ENCODE measurements at places on chromosomes 3 and 15. TPM values are rescaled to one million over a fixed set of nuclear protein-coding genes. Genes with fewer than 3 reads are reported as not detected.
A peak's percentile ranks its signal among the peaks of the same experiment; 100 is the strongest.

DNA sequence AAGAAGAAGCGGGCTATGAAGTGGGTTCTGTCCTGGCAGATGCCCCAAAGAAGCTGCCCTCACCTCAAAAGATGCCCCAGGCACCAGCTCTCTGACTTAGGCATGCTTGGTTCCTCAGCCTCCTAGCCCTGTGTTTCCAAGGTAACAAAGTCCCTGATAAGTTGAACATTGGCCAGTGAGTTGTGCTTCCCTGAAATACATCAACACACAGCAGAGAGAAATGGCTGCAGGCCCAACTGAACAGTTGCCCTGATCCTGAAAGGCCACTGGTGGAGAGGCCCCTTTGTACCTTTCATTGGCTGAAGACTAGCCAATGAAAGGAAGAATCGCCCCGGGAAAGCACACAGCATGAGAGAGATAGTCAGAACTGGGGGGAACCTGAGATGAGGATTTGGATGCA is 169.9 kb upstream of the CTNNB1 start:
- DNase-seq: no peak

DNA sequence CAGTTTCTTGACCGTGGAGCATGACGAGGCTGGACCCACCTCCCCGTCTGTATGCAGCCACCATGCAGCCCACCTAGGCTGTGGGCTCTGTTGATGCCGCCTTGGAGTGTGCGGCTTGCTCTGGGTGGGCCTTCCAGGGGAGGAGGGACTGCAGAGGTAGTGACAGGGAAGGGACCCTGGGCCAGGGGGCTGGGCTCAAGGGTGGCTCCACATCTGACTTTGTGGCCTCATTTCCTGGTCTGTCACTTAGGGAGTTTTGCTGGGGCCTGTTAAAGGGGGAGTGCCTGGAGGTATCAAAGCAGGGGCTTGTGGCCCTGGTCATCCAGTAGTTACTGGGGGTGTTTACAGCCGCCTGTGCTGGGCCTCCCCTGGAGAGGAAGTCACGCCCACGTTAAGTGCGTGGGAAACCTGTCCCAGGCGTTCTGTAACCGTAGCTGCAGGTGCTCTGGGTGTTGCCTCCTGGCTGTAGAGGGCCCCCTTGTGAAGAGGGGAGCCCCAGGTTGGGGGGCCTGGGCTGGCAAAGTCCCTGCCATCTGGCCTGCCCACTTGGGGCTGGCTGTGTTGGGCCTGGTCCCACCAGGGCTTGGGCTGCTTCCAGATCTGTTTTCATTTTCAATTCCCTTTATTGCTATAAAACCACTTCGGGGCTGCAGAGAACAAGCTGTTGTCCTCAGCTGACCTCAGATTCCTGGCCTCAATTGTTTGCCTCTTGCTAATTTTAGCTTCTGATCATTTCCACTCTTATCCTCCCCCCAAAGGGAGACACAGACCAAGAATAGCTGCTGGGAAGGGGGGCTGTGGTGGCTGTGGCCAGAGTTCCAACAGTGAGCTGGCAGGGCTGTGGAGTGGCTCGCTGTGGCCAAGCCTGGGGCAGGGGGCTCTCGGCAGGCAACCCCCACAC is 26.5 kb downstream of the KLF13 start:
- no peak for DNase-seq

DNA sequence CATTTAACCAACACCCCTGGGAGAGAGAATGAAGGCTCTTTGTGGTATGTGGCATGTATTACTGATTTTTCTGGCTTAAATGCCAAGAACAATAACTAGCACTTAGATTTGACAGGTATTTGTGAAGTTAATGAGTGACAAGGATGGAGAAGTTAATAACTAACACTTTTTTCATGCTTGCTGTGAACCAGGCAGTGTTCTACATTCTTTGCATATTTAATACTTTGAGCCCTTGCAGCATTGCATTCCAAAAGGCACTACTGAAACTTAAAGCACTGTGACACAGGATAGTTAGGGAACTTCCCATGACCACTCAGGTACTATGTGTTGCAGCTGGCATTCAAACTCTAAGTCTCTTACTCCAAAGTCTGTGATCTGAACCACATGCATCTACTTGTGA is 650.6 kb downstream of the ZPLD1 start:
- peak; percentile 9 for DNase-seq

GRCh38 chr3:175404621-175405020 is 545.5 kb downstream of the NAALADL2 start:
- no peak for DNase-seq

DNA sequence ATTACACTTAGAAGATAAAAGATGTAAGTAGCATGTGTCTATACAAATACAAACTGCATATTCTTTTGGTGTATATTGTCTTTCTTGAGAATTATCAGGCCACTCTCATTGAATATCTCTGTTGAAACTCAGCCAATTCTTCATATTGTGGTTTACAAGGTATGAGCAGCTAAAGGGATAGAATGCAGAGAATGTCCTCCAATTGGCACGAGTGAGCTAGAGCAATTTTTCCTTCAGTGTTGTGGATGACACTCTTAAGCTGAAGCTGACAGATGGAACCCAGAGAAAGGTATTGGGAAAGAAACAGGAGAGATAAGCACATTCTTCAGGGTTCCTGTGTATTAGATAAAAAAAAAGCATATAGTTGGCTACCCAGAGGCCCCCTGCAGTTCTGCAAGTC is 453.1 kb downstream of the EPHA3 start:
- DNase-seq: no peak

DNA sequence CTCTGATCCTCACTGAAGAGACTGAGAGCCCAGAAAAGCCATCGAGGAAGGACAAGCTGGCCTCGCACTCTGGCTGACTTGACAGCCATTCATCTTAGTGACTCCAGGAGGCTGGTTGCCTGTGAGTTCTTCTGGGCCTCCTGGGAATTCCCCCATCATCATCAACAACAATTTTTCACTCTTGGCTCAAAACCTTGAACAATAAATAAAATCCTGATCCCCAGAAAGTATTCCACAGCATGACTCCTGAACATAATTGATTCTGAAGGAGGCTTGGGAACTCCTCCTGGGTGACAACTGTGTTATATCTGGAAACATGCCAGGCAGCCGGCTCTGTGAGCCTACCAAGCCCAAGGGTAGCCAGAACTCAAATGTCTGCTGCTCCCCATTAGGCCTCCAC is 188.6 kb downstream of the SHQ1 start:
- DNase-seq: no peak

- no peak for DNase-seq
Measured at GRCh38 chr15:58462547-58462946, 30.8 kb downstream of the LIPC start.

GRCh38 chr3:144148356-144148755 is 176.7 kb downstream of the DIPK2A start:
- no peak for DNase-seq

DNA sequence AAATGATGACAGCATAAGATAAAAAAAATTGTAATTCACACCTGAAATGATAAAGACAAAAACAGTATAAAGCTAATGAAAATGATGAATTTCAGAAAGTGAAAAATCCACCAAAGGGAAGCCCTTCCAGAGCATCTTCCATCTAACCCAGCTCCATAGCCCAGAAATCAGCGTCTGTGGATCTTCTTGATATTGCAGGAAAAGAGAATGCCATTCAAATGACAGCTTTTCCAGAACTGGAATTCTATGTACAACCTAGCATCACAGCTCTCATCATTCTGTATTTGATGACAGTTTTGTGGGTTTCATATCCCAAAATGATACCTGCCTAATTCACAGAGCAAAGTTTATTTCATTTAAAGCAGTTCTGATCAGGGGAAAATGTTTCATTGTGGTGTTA is 267.3 kb downstream of the FHIT start:
- no peak for DNase-seq

DNA sequence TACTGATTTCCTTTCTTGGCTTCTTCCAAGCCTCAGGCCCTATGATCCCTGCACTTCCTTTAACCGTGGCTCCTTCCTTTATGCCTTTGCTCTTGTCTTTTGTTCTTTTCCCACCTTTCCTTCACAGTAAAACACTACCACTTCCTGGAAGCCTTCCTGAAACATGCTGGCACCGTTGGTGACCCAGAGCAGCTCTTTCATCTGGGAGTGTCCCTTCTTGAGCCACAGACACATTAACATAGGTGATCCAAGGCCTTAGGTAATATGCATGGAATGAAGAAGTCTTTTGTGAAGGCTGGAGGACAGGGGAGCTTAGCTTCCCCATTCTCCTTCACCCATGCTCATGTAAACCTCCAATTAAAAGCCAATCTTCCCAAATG is 39.4 kb downstream of the AMOTL2 start:
- DNase-seq: no peak

ZNF662 gene
- polyA plus RNA-seq: 18.4 TPM

- no peak for DNase-seq
Measured at GRCh38 chr3:190003681-190004123, 117.0 kb downstream of the P3H2 start.

WNT5A gene
- 42.8 TPM for polyA plus RNA-seq

DNA sequence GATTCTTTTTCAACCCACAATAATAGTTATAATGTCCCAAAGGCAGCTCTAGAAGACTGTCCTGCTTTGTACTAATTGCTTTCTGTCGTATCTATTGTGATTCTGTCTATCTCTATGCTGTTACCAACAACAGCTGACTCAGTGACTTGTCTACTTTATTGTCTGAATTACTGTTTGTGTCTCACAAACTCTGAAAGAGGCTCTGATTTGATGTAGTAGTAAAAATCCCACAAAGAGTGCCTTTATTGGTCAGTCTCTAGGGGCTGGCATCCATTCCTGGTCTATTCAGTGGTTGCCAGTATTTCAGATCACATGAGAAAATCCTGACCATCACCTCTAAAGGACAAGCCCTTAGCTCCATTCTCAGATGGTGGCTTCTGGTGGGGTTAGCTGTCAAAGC is 254.2 kb downstream of the NSUN3 start:
- no peak for DNase-seq

- no peak for DNase-seq
Measured at GRCh38 chr15:63363292-63363691, 18.4 kb downstream of the CA12 start.

GRCh38 chr3:147924755-147925154 is 515.6 kb downstream of the ZIC1 start:
- no peak for DNase-seq

DNA sequence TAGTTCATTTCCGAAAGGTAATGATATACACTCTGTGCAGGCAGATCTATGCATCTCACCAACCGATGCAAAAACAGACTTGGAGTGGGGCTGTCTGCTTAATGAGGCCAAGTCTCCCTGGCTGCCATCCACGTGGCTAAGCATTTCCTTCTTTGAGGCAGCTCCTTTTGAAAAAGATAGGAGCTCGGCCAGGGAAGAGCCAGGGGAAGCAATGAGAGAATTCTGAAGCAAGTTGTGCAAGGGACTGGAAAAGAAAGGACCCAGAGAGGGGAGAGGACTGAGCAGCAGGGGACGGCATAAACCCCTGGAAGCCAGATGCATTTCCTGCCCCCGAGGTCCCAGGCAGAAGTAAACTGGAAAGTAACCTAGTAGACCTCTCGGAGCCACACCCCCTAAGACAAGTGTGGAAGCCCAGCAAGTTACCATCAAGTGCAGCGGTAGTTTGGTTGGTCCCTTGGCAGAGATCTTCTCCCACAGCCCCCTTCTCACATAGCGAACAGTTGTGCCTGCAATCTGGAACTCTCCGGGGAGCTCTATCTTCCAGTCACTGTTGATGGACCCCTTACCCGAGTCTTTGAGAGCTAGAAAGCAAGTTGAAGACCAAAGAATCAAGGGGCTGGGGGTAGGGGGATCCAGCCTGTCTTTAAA is 288.2 kb downstream of the ADAMTS17 start:
- no peak for DNase-seq

DCBLD2 gene
- 44.2 TPM for polyA plus RNA-seq

ACKR2 gene
- 1.8 TPM for polyA plus RNA-seq

- no peak for DNase-seq
Measured at GRCh38 chr3:122786066-122786465, 7.6 kb downstream of the HSPBAP1 start.

- DNase-seq: no peak
Measured at GRCh38 chr3:60094392-60094947, 1044.6 kb upstream of the CFAP20DC start.

DNA sequence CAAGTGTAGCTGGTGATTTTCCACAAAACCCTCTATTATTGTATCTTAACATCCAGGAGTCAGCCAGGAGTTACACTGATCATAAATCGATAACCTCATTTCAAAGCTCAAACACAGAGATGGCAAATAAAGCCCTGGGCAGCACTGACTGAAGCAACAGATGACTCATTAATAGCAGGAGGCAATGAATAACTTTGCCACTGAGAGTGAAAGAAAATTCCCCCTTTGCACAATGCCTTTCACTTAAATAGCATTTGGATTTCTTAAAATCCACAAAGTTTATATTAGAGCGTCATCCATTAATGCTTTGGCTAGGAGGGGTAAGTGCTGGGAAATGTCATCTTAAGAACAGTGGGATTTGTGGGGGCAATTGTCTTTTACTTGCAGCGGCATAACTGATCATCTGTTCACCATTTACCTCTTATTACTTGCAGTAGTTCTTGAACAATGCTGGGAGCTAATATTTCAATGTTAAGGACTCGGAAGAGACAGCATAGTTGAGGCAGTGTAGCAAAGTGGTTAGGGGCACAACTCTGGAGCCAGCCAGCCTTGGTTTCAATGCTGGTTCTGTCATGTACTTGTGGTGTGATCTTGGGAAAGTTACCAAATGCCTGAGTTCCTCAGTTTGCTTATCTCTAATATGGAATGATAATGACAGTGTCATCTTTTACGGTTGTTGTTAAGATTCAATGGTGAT is 630.4 kb upstream of the TBL1XR1 start:
- no peak for DNase-seq

GRCh38 chr3:194086388-194087075 is 49.4 kb upstream of the HES1 start:
- DNase-seq: no peak

DNA sequence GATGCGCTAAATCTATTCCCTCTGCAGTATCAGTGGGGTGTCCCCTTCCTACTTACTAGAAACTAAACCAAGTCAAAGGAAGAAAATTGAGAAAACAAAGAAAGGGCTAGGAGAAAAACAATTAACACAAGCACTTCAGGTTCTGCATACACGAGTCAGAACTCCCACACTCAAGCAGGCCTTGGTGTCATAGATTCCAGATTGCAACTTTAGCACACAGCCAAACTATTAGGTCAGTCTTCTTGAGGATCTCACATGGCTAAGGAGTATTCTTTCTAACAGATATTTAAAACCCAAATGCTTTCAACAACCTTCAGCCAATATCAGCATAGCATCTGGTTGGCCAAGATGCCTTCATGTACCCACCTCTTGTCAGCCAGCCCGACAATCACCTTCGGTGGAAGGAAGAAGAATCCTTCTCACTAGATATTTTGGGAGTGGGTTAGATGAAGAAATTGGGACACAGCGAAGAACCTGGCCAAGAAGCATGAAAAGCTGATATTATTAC is 340.0 kb downstream of the VPS13C start:
- DNase-seq: no peak

DNA sequence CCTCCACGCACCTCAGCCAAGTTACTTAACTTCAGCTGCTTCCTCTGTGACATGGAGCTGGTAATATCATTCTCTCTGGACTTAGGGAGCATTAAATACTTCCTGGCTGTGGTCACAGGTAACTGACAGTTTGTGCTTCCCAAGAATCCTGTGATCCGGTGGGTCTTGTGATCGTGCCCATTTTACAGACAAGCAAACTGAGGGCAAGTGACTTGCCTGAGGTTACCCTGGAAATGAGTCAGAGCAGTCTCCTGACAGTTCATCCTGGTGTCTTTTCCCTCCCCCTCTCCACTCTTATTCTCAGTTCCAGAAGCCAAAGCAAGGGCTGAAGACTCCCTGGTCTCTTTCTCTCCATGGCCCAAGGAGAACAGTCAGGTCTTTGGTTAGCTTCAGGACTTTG is 35.9 kb downstream of the ACAN start:
- DNase-seq: no peak

Data from left renal cortex interstitium (tissue), 4 donors.